ENCODE measurements at places on chromosomes 2 and 18.
A peak's percentile ranks its signal among the peaks of the same experiment; 100 is the strongest.

GRCh38 chr2:151833984-151834383 lies 5.8 kb upstream of the ARL5A start:
- no peak for DNase-seq

DNA sequence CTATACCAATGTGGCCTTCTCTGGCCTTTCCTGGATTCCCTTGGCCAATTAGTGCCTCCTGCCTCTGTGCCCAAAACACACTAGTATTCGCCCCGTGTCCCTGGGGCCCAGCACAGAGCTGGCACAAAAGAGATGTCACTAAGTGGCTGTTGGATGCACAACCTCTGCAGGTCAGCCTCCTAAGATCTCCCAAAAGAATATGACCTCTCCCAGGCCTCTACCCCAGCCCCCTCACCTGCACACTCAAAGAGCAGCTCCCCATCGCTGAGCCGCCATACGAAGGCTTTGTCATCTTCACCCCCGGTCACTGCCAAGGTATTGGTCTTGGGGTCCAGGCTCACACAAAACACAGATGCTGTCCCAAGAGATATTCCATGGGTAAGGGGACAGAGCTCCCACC lies 2.7 kb downstream of the AAMP start:
- no peak for DNase-seq

DNA sequence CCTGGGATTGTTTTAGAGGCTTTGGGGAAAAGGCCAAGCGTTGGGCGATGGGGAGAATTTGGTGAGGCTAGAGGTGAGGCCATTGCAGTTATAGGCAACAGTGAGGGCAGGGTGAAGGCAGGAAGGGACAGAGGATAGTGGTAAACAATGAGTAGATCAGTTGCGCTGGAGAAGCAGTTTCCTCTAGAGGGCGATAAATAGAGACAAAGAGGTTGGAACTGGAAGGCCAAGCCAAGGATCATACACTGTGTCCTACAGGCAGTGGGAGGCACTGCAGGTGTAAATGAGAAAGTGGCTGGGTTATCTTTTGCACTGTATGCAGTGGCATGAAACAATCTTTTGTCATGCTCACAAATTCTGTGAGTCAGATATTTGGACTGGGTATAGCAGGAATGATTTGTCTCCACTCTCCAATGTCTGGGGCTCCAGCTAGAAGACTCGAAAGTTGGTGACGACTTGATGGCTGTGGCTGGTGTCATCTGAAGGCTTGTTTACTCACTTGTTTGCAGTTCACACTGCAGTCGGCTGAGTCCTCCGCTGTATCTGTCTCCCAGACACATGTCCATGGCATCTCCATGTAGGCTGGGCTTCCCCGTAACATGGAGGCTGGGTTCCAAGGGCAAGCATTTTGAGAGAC lies 82.1 kb downstream of the TNP1 start:
- no peak for DNase-seq

DNA sequence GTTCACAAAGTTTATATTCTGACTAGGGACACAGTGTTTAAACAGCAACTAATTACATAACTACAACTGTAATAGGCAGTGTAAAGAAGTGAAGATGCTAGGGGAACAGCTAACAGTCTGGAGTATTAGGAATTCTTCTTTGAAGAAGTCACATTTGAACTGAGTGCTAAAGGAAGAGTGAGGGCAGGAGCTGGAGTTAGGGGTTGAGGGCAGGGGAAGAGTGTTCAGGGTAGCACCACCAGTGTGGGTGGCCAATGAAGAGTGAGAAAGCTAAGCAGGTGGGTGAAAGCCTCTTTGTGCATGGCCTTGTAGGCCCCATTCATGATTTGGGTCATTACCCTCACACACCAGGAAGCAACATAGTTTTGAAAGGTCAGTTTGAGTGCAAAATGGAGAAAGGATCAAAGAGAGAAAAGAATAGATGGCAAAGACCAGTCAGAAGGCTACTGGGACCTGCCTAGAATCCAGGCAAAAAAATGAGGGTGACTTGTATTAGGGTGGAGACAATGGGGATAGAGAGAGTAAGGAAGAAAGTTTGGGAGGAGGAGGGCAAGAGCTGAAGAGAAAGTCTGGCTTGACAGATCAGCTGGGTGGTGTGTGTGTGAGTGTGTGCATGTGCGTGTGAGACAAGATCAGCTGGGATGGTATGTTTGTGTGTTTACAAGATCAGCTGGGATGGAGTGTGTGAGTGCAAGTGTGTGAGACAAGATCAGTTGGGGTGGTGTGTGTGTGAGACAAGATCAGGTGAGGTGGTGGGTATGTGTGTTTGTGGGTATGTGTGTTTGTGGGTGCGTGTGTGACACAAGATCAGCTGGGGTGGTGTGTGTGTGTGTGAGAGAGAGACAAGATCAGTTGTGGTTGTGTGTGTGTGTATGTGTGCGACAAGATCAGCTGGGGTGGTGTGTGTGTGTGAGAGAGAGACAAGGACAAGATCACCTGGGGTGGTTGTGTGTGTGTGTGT lies 43.6 kb upstream of the AGPS start:
- DNase-seq = no peak

- no peak for DNase-seq
Measured at GRCh38 chr2:206082298-206082843, 3.6 kb downstream of the INO80D start.

DNA sequence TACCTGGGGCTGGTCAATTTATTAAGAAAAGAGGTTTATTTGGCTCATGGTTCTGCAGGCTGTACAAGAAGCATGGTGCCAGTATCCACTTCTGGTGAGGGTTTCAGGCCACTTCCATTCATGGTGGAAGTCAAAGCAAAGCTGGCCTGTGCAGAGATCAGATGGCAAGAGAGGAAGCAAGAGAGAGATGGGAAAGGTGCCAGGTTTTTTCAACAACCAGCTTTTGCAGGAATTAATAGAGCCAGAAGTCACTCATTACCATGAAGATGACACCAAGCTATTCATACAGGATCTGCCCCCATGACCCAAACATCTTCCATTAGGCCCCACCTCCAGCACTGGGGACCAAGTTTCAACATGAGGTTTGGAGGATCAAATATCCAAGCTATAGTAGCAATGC lies 56.8 kb upstream of the ST3GAL5 start:
- no peak for DNase-seq

GRCh38 chr18:36829362-36830157 lies 633 bp downstream of the KIAA1328 start:
- no peak for DNase-seq

DNA sequence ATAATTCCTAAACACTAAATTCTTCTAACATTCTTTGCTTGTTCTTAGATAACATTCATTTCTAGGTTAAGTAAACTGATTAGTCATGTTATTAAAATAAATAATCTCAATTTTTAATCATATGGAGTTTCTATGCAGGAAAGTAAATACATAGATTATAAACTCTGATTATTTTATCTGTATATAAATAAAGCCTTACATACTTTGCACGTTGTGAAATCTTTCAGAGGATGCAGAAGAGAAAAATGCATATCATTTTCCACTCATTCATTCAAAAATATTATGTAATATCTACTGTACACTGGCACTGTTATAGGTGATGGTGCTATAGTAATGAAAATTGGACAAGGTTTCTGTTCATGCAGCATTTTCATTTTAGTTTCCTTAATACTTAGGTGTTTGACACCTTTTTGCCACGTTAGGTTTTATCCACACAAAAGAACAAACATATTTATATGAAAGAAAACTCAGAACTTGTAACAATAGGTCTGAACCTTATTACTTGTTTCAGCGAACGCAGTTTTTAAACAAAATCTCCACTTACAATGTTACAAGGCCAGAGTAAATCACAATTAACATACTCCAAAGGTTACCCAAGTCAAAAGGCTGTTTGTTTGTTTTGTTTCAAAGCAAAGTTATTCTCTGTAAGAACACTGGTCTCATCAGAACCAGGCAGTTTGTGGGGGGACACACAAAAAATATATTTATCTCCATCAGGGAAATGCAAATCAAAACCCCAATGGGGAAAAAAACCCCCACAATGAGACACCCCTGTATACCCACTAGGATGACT lies 27.4 kb downstream of the ADAM17 start:
- DNase-seq = no peak

- no peak for DNase-seq
Measured at GRCh38 chr2:180778291-180778690, 202.1 kb upstream of the UBE2E3 start.

DNA sequence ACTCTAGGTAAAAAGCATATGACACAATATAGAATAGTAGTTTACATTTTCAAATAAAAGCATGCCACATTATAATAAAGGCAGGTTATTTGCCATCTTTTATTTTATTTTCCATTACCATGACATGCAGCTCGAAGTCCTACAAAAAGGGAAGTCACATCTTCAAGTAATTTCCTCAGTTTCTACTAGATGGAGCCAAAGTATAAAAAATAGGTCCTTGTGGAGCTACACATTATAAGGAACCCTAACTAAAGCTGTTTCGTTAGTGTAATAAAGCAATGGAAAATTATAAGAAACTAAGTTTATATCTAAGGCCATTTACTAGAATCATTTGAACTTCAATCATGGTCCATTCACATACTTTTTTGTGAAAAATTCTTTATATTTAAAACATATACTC lies 674.5 kb downstream of the KCNJ3 start:
- no peak for DNase-seq

DNA sequence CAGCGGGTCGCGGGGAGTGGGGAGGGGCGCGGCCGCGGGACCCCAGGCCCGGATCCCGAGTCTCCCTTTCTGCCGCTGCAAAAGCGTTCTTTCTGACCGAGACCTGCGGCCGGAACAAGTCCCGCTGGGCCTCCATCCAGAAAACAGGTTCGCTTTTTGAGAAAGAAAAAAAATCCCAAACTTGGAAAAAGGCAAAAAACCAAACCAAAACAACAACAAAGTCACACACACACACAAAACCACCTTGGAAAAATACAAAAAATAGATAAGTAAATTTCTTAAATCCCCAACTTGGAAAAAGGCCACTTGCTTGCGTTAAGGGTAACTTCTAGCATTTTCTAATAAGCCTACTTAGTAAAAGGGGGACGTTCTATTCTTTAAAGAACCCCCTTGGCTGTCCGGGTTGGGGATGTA lies 250 bp upstream of the CHST10 start:
- no peak for DNase-seq

DNA sequence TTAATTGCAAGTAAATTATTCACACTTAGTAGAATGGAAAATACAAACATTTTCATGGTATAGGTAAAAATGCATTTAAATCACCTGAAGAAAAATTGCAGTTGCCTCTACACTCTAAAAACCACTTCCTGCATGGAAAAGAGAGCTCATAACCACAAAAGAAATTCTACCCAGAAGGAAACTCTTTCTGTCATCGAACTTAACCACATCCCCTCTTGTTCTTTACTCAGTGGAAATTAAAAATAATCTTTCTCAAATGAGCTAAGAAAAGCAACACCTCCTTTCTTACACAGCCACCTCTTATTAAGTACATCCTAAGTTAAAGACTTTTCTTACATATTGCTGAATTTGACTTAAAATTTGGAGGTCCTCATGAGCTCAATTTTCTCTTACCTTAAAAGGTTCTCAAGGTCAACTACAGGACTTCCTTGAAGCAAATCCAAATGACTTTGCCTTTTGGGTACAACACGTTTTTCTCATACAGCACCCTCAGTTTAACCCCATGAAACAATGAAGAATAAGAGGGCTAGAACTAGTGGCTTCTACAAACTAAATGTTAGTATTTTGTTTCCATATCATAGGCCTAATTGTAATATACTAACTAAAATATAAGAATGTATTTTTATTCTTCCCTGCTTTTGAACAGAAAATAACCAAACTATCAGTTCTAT lies 109.1 kb upstream of the CRIM1 start:
- no peak for DNase-seq

- peak; percentile 32 for DNase-seq
Measured at GRCh38 chr18:62523631-62524439, 1.0 kb downstream of the ZCCHC2 start.

DNA sequence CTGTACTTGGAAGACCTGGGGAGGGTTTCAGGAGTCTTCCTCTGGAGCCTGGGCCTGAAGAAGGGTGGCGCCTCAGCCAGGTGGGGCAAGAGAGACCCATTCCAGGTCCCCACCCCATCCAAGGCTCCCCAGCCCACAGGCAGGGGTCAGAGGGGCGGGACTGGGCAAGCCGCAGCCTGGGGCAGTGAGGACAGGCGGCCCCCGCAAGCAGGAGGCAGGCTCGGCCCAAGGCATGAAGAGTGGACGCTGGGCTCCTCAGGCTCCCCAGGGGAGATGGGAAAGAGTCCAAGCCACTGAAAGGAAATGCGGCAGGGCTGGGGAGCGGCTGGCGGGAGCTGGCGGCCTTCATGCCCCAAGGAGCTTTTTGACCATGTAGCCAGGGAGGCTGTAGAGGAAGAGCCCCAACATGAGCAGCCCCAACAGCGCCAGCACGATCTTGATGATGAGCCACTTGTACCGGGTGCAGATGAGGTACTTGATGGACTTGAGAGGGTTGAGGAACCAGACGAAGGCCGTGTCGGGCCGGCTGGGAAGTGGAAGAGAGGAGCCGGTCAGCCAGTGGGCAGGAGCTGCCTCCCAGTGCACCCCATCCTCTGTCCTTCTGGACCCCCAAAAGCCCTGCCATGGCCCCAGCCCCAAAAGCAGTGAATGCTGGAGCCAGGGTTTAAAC lies 20.1 kb downstream of the OTOF start:
- no peak for DNase-seq

DNA sequence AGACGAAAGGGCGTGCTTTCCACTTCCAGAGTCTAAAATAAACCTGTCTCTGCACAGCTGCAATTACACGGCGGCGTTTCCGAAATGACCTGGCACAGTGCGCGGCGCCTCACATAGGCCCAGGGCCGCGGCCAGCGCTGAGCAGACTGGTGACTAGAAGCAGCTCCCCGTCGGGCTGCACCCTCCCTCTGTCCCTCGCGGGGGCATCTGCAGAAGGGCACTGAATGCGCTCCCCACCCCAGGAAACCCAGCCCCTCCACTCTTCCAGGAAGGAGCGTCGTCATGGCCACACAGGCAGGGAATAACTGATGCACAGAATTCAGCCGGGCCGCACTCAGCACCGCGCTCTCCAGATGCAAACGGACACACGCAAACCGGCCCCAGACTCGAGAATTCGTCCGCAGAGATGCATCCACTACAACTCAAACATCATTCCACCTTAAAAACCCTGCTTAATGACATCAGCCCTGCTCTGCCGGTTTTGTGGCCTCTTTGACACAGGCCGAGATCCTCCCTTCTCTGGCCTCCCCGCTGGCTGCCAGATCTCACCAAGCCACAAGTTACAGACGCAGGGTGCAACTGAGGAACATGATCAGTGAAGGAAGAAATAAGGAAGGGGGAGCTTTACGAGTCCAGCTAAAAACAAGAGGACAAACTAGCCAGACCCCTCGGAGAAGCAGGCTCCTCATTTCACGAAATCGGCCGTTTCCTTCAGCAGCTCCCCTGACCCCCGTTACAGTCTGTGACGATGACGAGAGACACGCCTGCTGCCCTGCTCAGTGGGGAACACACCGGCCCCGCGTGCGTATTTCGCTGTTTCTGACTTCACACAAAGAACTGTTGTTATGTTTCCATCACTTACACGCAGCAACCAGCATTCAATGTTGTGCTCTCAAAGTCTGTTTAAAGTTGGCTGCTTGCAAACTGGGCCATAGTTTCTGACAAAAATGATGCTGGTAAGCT lies 40.2 kb downstream of the MBP start:
- DNase-seq = no peak

Data from effector memory CD4-positive, alpha-beta T cell (primary cell).